ENCODE measurements at places on chromosomes 5 and 9.
A peak's percentile ranks its signal among the peaks of the same experiment; 100 is the strongest.

DNA sequence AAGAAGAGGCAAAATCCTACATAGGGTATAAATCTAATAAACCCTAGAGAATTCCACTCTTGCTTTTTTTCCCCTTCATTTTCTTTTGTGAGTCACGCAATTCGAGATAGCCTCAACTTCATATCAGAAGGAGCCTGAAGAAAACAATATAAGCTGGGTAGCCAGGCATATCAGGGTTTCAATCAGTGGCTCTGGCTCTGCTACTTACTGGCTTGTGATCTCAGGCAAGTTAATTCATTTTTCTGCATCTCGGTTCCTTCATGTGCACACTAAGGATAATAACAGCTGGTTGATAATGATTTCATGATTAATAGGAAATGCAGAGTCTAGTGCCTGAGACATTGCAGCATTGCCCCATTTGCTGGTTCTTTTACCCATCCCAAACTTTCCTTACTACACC, 46.5 kb upstream of the ASTN2 start:
- DNase-seq, result no peak

GRCh38 chr5:150162142-150162513, 4.5 kb upstream of the CDX1 start:
- DNase-seq, result no peak

DNA sequence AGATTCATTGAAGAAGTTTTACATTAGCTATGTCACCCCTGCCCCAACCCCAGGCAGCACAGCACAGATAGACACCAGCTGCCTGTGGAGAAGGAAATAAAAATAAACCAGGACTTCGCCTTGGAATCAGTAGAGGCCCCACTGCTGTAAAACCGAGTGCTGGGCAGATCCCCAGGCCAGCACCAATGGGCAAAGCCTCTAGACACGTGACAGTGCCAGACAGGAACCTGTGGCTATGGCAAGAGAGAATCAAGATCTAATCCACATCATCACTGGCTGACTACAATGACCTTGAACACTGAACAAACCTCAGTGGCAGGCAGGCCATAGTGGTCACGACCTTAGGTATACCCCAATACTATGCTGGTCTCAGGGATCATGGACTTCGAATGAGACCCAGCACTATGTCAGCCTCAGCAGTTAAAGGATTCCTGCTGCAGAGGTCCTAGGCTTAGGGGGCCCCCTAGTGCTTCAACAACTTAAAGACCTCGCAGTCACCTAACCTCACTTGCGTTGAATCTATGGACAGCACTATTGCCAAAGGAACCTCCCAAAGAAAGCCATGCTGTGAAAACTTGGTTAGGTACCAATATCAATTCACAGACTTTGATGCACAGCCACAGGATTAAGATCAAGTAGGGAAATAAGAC, 2118.6 kb upstream of the C9orf72 start:
- peak; percentile 1 for DNase-seq

GRCh38 chr5:176620333-176620981, 9.9 kb downstream of the SNCB start:
- no peak for DNase-seq

DNA sequence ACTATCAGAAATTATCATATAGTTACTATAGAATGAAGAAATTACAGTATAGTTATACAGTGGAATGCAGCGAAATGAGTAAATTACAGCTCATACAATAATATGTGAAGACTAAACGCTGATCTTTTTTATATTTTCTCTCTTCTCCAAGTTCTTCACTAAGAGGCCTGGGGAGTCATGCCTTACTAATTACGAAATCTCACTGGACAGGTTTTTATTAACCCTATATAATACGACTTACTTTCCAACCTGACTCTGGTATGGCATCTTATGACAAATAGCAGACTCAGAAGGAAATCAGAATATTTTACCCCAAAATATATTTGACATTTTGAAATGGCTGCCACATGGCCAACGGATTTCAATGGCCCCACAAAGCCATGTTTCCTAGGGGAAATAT, 9.1 kb downstream of the CARNMT1 start:
- DNase-seq, result no peak

DNA sequence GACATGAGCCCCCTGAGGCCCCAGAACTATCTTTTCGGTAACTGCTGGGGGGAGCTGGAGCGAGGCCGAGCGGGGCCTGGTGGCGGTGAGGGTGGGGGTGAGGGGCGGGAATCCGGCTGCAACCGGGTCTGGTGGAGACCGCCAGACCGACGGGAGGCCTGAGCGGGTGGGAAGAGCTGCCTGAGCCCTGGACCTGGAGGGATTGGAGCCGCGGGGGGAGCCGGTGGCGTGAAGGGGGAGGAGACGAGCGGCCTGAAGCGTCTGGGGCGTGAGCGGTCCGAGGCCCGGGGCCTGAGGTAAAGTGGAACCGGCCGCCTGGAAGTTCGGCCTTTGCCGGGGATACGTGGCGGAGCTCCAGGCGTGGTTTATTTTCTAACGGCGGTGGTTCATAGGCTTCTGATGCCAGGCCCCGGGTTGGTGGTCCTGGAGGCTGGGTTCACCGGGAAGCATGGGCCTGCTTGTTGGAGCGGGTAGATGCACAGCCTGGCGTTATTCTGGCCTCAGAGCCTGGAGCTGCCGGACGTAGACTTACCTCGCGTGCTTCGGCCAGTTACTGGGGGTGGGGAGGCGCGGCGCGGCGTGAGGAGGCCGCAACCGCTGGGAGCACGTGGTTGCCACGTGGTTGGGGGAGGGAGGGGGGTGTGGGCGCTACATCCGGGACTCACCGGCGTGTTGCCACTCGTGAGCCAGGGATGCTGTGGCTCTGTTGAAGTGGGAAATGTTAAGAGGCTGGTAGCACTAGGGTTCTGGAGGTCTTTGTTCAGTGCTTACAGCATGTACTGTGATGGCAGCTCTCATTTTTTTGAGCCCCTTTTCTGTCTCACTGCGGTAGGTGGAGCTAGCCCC, 544 bp downstream of the NPM1 start:
- peak; percentile 38 for DNase-seq

DNA sequence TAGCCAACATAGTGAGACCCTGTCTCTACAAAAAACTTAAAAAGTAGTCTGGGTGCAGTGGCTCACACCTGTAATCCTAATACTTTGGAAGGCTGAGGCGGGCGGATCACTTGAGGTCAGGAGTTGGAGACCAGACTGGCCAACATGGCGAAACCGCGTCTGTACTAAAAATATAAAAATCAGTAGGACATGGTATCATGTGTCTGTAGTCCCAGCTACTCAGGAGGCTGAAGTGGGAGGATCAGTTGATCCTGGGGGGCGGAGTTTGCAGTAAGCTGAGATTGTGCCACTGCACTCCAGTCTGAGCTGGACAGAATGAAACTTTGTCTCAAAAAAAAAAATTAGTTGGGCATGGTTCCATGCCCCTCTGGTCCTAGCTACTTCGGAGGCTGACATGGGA, 57.9 kb upstream of the MIER3 start:
- no peak for DNase-seq

- no peak for DNase-seq
Measured at GRCh38 chr5:116355819-116356601, 218.6 kb downstream of the SEMA6A start.

GRCh38 chr5:88613051-88613450, 269.9 kb downstream of the MEF2C start:
- DNase-seq, result no peak

GRCh38 chr5:129405222-129405621, 54.9 kb upstream of the ADAMTS19 start:
- DNase-seq, result no peak

DNA sequence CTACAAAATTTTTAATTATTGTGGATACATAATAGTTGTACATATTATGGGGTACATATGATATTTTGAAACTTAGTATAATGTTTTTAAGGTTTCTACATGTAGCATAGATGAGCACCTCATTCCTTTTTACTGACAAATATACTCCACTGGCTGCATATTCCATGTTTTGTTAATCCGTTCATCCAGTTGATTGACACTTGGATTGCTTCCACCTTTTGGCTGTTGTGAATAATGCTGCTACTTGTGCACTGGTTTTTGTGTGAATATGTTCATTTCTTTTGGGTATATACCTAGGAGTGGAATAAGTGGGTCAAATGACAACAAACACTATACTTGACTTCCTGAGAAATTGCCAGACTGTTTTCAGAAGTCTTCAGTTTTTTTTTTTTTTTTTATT, 2.8 kb upstream of the ENTREP1 start:
- DNase-seq, result no peak

DNA sequence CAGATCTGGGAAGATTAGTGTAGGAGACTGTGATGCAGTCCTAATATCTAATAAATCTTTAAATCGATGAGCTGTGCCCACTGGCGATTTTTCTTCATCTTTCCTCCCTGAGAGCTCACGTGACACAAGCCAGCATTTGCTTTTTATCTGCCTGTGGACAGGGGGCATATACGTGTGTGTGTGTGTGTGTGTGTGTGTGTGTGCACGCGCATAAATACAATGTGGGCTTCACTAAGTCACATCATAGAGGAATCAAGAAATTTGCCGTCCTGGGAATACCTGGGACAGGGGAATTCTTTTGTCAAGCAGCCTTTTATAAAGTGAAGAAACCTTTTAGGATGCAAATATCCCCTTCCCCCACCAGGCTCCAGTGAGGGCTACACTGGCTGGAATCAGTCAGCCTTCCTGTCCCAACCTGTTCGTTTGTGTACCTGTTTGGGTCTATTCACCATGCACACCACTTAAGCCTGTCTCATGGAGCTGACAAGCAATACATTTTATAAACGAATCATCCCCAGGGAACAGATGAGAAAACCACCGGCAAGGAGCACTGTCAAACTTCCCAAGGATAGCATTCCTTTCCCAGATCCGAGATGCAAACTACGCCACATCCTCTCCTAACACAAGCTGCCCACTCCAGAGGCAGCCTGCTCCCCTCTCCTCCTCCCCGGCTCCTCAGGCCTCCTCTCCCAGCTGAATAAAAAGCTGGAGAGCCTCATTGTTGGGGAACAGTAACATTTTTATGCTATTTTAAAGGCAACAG, 2.7 kb downstream of the EPB41L4B start:
- DNase-seq, result no peak

- no peak for DNase-seq
Measured at GRCh38 chr9:97802276-97802675, 50.8 kb upstream of the FOXE1 start.

DNA sequence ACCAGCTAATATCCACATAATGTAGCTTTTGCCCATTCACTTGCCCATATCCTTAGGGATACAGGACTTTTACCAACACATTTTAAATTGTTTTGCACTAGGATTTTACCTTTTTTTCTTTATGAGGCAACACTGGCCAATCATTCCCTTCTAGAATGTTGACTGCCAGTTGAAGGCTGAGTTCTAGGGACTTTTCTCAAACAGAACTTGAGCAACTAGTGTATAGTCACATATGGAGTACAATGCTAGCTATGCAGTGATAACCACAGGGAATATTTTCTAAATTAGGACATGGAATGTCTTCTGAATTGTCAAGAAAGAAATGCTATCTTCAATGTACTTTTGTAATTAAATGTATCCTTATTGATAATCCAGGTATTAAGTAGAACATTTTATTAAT, 133.6 kb downstream of the OXCT1 start:
- no peak for DNase-seq

GRCh38 chr5:78553580-78554353, 94.8 kb downstream of the LHFPL2 start:
- no peak for DNase-seq

- DNase-seq, result no peak
Measured at GRCh38 chr9:126183266-126183665, 143.4 kb upstream of the MVB12B start.

DNA sequence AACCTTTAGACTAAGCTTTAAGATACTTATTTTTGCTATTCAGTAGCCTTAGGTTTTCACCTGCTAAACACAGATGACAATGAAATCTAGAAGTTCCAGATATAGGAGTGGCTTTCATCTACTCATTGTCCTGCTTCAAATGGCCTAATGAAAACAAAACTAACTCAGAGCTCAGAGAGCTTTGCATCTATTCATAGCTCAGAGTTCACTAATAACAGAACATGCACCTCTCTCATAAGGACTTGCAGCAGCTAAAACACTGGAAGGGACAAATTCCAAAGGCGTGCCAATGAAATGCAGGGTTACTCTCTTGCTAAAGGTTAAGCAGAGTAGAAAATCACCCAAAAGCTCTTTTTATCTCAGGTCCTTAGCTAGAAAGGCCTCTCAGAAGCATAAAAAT, 29.0 kb downstream of the SLC31A2 start:
- DNase-seq, result no peak

GRCh38 chr9:108803428-108804065, 52.2 kb downstream of the ACTL7B start:
- DNase-seq, result no peak

GRCh38 chr5:173613433-173614159, 2.9 kb downstream of the BOD1 start:
- DNase-seq, result no peak

DNA sequence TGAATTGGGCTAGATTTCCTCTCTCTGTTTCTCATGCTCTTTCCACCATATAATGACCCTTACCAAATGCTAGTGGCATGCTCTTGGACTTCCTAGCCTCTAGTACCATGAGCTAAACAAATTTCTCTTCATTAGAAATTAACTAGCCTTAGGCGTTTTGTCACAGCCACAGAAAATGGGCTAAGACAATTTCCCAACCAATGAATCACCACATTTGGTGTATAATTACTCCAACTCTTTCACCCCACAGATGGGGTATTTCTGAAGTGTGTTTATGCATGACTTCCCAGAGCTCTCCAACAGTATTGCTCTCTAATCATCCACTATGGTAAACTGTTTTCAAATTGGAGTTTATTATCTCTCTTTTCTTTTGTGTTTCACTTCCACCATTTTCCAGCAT, 1041.1 kb upstream of the COX7C start:
- no peak for DNase-seq

DNA sequence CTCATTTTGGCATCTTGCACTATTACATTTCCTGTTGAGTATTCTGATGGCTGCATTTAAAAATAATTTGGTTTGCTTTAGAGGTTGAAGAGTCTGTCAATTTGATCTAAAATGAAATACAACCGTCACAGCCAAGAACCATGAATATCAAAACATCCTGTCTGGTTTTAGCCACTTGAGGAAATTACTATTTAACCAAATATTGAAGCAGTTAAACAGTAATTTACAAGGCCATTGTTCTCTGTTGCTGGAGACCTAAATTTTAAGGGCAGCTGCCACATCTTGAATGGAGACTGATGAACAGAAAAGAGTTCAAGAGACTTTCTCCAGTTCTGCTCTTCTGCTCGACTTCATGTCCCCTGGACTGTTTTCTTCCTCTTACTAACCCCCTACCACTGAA, 549.4 kb downstream of the LRRC70 start:
- DNase-seq, result no peak

GRCh38 chr9:131735238-131736128, 4.4 kb downstream of the RAPGEF1 start:
- DNase-seq, result no peak

DNA sequence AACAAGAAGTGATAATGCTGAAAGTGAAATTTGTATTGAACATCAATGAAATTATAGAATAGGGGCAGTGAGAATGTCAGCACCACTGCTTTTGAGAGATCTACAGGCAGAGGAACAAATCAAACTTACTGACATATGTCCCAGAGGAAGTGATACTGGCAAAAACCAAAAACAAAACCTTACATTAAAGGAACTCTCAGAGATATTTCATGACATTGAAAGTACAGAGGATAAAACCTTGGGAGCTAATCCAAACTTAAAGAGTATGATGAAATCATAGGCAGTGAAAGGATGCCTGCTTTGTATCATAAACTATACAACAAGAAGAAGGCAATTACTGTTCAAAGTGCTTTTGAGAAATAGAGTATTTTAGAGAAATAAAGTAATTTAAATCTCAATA, 90.4 kb upstream of the SV2C start:
- no peak for DNase-seq

- no peak for DNase-seq
Measured at GRCh38 chr9:95389373-95389772, 71.9 kb upstream of the FANCC start.

- DNase-seq, result no peak
Measured at GRCh38 chr5:140110646-140110957, 3.3 kb upstream of the PURA start.

All from substantia nigra (tissue), 51 donors.